ENCODE measurements at places on chromosomes 11 and 22. TPM values are rescaled to one million over a fixed set of nuclear protein-coding genes. Genes with fewer than 3 reads are reported as not detected.

- peaks cover 7% of the 10 kb centered on the region for H3K4me1 ChIP-seq
- no peak overlapping the region for H3K27ac ChIP-seq
- H3K27me3 ChIP-seq: no peaks in the 10 kb centered on the region
- H3K4me3 ChIP-seq: no peak overlapping the region
- no peaks in the 10 kb centered on the region for H3K36me3 ChIP-seq
Observed at GRCh38 chr22:31230871-31231621, 18.9 kb downstream of the LIMK2 start.

DNA sequence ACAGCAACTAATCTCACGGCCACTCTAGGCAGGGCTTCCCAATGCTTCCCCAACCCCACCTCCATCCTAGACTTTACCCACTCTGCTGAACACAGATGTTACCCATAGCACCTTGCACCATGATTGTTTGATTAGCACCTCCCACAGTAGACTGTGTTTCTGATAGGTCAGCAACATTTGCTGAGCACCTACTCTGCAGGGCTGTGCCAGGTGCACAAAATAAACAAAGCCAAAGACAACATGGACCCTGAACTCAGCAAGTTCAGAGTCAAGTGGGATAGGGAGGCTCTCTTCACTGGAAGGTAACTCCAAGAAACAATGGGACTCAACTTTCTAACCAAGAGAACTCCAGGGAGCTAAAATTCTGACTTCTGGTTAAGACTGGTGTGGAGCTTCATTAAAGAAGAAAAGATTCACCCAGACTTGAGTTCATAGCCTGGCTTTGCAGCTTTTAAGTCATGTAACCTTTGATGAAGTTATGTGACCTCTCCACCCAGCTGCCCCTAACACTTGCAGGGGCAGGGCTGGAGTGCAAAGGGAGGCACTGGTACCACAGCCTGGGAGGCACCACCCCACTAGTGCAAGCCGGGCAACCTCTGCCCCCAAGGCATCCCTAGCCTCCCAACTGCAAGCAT is 6.7 kb upstream of the RTN4RL2 start:
- DNase-seq: no peak
- H3K27ac ChIP-seq: no peak overlapping the region
- H3K27me3 ChIP-seq: peaks cover 4% of the 10 kb centered on the region

DNA sequence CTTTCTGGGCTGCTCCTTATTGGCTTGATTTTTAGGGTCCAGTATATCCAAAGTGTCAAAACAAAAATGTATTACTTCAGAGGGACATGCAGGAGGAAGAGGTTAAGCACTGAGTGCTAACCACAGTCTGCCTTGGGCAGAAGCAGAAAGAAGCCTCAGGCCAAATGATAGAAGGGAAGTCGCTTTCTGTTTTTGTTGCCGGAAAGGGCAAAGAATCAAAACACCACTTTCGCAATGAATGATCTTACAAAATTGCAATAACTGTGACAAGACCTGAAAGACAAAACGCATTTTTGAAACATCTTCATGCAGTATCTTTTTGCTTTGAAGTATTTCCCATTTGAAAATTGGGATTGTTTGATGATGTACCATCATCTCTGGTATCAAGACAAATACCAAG is 70.1 kb upstream of the PICALM start:
- no peaks in the 10 kb centered on the region for H3K4me1 ChIP-seq
- no peak for DNase-seq
- no peak overlapping the region for H3K27ac ChIP-seq
- H3K27me3 ChIP-seq: no peaks in the 10 kb centered on the region
- H3K36me3 ChIP-seq: no peaks in the 10 kb centered on the region

GRCh38 chr11:46429717-46430116 is 38.1 kb upstream of the CHRM4 start:
- H3K27ac ChIP-seq: no peak overlapping the region
- DNase-seq: no peak
- peaks cover 8% of the 10 kb centered on the region for H3K36me3 ChIP-seq
- H3K27me3 ChIP-seq: no peaks in the 10 kb centered on the region
- no peaks in the 10 kb centered on the region for H3K4me1 ChIP-seq
- no peak overlapping the region for H3K4me3 ChIP-seq

GRCh38 chr11:122690384-122690783 is 34.9 kb downstream of the UBASH3B start:
- no peaks in the 10 kb centered on the region for H3K27me3 ChIP-seq
- DNase-seq: no peak
- H3K4me1 ChIP-seq: peaks cover 7% of the 10 kb centered on the region
- H3K4me3 ChIP-seq: no peak overlapping the region
- no peaks in the 10 kb centered on the region for H3K36me3 ChIP-seq

GRCh38 chr11:113778111-113778910 is 1.3 kb upstream of the CLDN25 start:
- DNase-seq: peak; percentile 56
- no peak overlapping the region for H3K4me3 ChIP-seq
- no peaks in the 10 kb centered on the region for H3K4me1 ChIP-seq
- no peaks in the 10 kb centered on the region for H3K36me3 ChIP-seq

DNA sequence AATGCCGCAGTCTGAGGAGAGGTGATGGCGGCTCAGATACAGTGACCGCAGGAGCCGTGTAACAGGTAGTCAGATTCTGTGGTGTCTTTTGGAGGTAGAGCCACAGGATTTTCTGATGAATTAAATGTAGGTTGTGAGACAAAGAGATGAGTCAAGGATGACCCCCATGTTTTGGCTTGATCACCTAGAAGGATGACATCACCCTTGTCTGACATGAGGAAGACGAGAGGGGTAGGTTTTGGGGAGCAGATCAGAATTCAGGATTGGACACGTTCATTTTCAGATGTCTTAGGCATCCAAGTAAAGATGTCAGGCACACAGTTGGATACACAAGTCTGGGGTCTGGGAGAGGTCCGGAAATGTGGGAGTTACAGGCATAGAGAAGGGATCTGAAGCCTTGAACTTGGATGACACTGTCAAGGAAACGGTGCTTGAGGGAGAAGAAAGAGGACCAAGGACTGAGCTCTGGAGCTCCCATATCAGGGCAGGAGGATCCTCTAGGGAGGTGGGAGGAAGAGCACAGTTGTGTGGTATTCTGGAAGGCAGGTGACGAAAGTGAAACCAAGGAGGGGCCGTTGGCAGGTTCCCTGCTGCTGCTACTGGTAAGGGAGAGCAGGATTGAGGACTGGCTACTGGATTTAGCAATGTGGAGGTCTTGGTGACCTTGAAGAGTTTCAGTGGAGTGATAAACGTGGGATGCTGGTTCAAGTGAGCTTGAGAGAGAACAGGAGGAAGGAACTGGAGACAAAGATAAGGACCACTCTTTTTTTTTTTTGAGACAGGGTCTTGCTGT is 12.6 kb upstream of the GDPD5 start:
- no peak overlapping the region for H3K27ac ChIP-seq
- H3K36me3 ChIP-seq: no peaks in the 10 kb centered on the region
- H3K4me3 ChIP-seq: no peak overlapping the region

DNA sequence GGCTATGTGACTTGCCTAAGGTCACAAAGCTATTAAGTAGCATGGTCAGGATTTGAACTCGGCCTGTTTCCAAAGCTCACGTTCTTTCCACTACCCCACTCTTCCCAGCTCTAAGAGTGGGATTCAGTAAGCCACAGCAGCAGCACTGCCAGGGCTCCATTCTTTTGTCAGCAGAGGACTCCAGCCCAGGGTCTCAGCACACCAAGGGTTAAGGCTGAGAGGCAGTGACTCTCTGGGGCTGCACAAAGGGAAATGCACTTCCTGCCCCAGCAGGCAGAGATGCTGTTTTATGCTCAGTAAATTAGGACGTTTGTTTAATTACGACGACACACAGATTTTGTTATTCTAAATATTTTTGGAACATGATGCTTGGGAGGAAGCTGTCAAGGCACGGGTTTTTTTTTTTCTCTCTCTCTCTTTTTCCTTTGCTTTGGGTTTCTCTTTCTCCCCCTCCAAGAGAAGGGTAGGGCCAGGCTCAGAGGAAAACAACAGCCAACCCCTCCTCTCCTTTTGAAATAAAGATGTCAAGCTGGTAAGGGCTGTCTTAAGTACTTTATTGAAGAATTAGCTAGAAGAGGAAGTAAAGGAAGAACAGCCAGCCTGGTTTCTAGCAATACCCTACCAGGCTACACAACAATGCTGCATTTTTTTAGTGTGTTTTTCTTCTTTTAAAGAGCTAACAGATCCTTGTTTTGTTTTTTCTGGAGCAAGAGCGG is 2.8 kb downstream of the MYH9 start:
- peaks cover 11% of the 10 kb centered on the region for H3K4me1 ChIP-seq
- H3K36me3 ChIP-seq: peaks cover 12% of the 10 kb centered on the region
- H3K27me3 ChIP-seq: no peaks in the 10 kb centered on the region
- peak overlapping the region; percentile 98 for H3K4me3 ChIP-seq
- peak overlapping the region; percentile 90 for H3K27ac ChIP-seq

GRCh38 chr11:34344768-34345539 is 12.9 kb downstream of the ABTB2 start:
- peak; percentile 96 for DNase-seq
- peak overlapping the region; percentile 27 for H3K27ac ChIP-seq
- no peak overlapping the region for H3K4me3 ChIP-seq
- H3K4me1 ChIP-seq: peaks cover 33% of the 10 kb centered on the region
- H3K36me3 ChIP-seq: no peaks in the 10 kb centered on the region

C11orf86 gene
- total RNA-seq: not detected

PHOX2A gene
- total RNA-seq: not detected

SERPIND1 gene
- not detected for total RNA-seq

OR52E8 gene
- not detected for total RNA-seq

KCNQ1OT1 gene
- total RNA-seq: 1.8 TPM

IL18 gene
- total RNA-seq: 0.17 TPM
